ENCODE measurements at places on chromosomes 2 and 18.

GRCh38 chr2:67131257-67131609, 265.9 kb upstream of the ETAA1 start:
- DNase-seq: no peak

- no peak for DNase-seq
Observed at GRCh38 chr2:11866358-11867335, 120.2 kb downstream of the LPIN1 start.

GRCh38 chr2:144421606-144422510, 98.1 kb downstream of the ZEB2 start:
- DNase-seq: no peak

DNA sequence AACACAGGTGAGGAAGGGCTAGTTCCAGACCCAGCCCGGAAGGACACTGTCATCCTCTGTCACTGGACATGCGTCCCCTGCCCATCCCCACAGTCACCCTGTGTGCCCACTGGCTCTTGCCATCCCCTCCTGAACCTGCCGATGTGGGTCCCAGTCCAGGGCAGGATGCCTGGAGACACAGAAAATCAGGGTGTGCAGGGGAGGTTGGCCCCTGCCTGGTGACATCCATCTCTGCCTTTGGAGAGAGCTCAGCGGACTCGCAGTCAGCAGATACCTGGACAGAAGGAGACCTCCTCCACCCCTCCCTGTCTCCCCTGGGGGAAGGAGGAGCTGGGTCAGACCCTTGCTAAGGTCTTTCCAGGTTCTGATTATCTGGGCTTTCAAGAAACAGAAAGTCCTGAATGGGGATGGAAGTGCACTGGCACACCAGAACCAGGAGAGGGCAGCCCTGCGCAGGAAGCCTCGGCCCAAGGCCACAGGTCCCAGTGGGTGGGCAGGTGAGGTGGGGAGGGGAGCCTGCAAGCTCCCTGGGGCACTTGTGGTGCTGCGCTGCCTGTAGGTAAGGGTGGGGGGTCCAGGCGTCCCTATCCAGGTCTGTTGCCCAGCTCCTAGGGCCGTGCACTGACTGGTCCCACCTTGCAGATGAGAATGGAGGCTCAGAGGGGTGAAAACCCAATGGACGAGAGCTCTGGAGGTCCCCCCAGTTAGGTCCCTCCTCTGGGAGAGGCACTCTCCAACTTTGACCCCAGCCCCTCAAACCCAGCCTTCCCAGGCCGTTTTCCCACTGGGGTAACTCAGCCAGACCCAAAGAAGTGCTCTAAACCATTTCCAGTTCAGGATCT, 9.7 kb upstream of the OTOS start:
- DNase-seq: no peak

DNA sequence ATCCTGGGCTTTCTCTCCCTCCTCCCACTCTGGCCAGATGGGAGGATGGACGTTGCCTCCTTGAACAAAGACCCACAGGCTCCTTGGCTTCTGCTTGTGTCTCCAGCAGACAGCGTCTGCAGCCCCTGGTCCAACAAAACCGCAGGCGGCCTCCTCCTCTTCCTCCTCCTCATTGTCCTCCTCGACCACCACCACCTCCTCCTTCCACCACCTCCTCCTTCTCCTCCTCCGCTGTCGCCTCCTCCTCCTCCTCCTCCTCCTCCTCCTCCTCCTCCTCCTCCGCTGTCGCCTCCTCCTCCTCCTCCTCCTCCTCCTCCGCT, 45.7 kb upstream of the ALPP start:
- no peak for DNase-seq

GRCh38 chr18:7234091-7234490, 3.2 kb downstream of the LRRC30 start:
- no peak for DNase-seq

DNA sequence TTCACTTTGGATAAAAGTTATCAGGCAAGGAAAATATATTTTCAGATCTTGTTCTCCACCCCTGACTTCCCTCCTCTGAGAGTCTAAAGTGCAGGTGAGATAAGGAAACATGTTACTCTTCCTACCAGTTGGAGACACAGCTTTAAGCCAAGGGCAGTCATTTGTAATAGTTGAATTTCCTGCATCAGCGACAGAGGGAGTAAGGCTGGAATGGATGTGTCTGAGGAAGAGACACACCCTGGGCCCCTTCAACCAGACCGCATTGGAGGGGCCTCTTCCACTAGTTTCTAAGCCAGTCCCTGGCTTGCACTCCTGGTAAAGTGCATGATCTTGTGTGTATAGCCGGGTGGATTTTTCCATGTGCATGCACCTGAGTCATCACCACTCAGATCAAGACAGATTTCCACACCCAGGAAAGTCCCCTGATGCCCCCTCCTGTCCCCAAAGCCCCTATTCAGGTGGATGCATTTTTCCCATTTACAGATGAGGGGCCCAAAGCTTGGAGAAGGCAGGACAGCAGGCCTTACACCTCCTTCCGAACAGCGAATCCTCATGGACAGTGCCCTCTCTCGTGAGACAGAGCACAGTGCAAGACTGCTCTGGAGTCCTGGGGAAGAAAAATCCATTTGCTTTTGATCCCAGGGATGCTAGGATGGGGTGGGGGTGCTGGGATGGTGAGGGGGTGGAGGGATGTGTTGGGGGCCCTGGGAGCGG, 66.7 kb upstream of the SH3RF3 start:
- no peak for DNase-seq
